Daoy (cell line): ENCODE measurements at places on chromosomes 1 and 21.

DNA sequence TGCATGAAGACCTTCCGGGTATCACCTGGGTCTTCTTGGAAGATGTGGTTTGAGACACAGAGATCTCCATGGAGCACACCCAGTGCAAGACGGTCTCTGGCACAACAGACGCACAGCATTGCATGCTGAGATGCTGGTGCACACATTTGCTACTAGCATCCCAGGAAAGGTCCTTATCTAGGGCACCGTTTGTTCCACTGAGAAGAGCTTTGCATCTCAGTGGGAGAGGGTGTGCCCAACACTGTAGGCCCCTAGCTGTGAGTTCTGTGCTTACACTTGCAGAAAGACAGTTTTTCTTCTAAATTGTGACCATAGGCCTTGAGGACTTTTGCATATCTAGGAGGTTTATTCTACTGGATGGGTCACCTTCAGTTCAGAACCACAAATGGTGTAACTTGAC lies 554.1 kb downstream of the MATN1 start:
- DNase-seq, result no peak

DNA sequence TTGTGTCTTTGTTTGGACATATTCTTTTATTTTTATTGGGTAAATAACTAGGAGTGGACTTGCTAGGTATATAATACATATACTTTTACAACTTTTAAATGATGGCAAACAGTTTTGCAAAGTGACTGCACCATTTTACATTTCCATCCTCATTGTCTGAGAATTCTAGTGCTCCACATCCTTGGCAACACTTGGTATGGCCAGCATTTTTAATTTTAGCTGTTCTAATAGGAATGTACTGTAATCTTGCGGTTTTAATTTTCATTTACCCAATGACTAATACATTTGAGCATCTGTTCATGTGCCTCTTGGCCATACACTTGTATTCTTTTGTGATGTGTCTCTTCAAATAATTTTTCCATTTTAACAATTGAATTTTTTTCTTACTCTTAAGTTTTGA lies 37.0 kb upstream of the ATP6V1G3 start:
- peak; percentile 50 for DNase-seq

DNA sequence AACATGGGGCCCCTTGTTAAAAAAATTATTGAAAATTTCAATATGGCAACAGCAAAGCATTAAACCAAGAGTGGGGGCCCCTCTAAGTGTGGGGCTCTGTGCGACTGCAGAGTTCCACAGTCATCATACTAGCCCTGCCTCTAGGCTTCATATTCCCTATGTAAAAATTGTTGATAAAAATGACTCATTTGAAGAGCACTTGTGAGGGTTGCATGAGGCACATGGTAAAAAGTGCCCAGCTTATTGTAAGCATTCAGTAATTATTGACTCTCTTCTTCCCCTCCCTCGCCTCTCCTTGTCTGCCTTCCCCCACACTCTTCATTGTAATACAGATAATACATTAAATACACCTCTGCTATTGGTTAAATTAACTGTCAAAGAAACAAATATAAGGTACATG lies 86.7 kb upstream of the PTBP2 start:
- DNase-seq, result peak; percentile 37

- DNase-seq, result peak; percentile 79
Observed at GRCh38 chr1:1891349-1892078, 627 bp upstream of the GNB1 start.

- no peak for DNase-seq
Observed at GRCh38 chr1:157941939-157942338, 51.5 kb upstream of the KIRREL1 start.

DNA sequence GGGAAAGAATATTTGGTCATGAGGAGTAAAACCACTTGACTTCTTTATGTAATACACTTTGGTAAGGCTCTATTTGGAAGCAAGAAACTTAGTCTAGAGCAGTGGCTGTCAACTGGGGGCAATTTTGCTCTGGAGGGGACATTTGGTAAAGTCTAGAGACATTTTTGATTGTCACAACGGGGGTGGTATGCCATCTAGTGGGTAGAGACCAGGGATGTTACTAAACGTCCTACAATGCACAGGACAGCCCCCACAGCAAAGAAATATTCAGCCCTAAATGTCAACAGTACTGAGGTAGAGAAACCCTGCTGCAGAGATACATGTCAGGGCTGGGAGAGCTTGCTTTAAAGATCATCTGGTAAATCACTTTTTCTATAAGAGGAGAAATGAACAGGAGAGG lies 13.5 kb downstream of the FUCA1 start:
- DNase-seq, result peak; percentile 7

DNA sequence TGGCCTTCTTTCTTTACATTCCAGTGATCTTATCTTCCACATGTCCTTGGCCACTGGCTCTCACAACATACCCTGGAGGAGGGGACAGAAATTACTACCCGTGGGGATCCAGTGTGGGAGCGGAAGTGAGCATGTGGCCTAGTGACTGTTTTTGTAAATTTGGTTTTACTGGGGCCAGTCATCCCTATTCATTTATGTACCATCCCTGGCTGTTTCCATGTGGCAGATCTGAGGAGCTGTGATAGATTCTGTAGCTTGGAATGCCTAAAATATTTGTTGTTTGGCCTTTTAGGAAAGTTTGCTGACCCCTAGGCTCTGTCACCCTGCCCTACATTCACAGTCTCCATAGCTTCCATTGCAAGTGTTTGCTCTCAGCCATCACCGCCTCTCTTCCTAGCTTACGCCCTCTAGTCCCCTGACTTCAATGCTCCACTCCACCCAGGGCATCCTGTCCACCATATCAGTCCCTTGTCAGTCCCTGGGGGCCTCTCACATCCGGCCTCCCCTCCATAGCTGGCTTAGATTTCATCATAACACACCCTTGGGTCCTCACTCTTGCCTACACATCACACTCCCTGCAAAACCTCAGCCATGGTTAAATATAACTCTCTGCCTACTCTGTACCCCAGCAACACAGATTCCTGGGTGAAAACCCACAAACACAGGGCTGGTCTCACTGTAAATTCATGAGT lies 25.8 kb downstream of the DHCR24 start:
- no peak for DNase-seq

GRCh38 chr1:101154547-101154946 lies 82.3 kb upstream of the S1PR1 start:
- DNase-seq, result no peak

GRCh38 chr21:41169701-41170100 lies 1.7 kb downstream of the BACE2 start:
- DNase-seq, result peak; percentile 40

- DNase-seq, result no peak
Observed at GRCh38 chr1:76770979-76771378, 96.3 kb upstream of the ST6GALNAC5 start.

DNA sequence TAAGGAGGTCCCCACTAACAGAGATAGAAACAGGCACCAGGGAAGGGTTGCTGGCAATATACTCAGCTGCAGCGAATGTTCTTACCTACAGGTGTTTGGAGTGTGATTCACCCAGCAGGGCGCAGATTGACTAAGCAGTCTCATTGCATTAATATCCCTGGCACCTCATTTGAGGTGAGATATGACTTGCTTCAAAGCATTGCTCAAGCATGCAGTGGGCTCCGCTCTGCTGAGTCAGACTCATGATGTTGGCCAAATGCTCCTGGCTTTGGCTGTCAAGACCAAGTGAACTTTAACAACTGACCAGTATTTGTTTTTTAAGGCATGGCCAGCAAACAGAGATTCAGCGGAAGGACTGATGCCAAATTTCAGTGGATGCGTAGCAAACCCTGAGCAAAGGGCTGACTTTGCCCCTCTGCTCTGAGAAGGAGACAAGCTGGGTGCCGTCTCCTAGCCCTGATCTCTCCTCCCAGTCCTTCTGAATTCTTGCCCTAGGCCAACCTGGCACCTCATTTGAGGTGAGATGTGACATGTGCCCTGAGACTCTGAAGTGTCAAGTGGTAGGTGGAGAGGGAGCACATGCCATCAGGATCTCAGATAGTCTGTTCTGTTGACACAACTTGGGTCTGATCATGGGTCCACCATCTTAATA lies 187.1 kb upstream of the COA6 start:
- peak; percentile 86 for DNase-seq

DNA sequence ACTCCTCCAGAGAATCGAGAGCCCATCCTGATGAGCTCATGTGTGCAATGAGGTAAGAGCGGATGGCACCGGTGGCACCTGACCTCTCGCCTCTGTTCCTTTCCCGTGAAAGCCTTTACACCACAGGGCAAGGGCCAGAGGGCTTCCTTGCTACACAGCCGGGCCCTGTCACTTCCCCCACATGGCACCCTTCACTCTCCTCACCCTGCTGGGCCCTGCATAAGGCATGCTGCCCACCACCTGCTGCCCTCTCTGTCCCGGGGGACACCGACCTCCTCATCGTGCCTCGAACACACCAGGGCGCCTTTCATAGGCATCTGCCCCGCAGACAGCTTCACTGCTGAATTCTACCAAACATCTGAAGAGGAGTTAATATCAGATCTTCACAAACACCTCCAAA lies 45.1 kb upstream of the C1orf174 start:
- DNase-seq, result no peak

GRCh38 chr1:160066829-160067745 lies 2.9 kb downstream of the KCNJ10 start:
- no peak for DNase-seq

GRCh38 chr1:154975409-154976059 lies 1.1 kb downstream of the CKS1B start:
- DNase-seq, result peak; percentile 63

DNA sequence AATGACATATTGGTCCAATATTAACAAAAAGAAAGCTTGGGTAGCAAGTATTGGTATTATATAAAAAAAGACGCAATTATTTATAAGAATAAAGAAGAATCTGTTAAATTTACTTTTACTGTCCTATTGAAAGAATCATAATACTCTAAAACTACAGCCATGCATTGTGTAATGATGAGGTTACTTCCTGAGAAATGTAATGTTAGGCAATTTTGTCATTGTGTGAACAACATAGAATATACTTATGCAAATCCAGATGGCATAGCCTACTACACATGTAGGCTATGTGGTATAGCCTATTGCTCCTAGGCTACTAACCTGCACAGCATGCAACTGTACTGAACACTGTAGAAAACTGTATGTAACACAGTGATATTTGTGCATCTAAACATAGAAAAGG lies 121.2 kb upstream of the PTGFR start:
- DNase-seq, result no peak

DNA sequence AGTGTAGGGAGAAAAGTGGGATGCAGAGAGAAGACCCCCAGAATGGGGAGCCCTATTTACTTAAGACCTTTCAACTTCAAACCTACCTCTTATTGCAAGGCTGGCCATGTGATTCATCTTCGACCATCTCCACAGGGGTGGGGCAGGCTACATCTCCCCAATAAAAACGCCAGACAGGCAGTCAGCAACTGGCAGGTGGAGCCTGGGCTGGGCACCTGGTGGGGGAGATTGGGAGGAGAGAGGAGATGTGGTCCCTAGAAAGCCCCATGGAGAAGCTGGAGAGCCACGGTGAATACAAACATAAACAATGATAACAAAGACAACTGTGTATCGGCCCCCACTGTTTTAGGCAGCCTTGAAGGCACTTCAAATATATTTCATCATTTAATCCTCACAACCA lies 336.7 kb upstream of the PROX1 start:
- DNase-seq, result no peak

DNA sequence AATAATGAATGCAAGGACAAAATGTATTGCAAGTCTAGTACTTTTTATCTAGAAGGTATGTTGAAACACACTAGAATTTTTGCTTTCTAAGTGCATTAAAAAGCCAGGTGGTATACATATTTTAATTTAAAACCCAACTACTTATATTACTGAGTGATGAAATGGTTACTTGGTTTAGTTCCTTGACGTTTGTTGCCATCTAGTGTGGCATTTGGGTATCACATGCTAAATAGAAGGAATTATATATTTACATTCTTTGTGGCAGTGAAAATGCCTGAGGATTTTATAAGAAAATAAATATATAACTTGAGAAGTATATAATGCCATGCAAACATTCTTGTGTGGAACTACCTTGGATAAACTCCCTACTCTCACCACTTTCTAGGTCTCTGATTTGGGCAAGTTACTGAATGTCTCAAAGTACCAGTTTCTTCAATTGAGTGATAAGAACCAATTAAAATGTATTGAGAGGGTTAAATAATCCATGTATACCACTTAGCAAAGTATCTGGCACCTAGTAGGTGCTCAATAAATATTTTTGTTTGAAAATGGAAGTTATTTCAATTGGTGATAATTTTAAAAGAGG lies 69.6 kb downstream of the SDCCAG8 start:
- peak; percentile 55 for DNase-seq

GRCh38 chr1:106780806-106781569 lies 275.5 kb upstream of the PRMT6 start:
- no peak for DNase-seq

DNA sequence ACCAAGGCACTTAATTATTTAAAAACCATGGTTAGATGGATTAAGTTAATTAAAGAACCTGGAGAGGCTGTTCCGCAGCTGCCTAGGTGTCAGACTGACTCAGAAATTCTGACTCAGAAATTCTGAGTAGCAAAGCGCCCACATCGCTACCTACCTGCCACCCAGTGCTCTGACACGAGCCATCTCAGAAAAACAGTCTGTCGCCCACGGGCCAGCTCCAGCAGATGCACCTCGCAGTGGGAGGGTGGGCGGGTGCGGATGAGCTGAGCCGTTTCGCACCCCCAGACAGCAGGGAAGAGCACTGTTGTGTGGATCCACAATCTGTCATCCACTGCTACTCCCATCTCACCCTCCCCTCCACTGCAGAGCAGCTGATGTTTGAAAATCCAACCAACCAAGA lies 13.5 kb downstream of the KCNK1 start:
- DNase-seq, result no peak

GRCh38 chr21:26457817-26458216 lies 115.3 kb downstream of the CYYR1 start:
- DNase-seq, result no peak

- DNase-seq, result peak; percentile 95
Observed at GRCh38 chr1:210373628-210373877, 44.9 kb downstream of the HHAT start.

DNA sequence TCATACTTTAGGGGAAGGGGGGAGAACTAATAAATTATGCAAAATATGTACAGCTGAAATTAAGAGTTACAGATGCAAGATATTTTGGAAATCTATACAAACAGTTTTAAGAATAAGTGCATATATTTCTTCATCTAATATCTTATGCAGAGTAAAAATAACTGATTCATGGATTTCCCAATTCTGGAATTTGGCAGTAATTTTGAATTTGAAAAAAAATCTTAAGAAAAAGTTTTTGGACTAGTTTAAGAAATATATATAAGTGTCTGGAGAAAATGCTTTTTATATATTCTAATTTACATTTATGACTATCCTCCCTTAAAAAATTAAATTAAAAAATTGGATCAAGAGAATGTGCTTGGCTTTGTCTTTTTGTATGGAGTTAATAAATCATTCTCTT lies 474.3 kb downstream of the BRINP3 start:
- no peak for DNase-seq

GRCh38 chr1:113058941-113059706 lies 13.9 kb upstream of the LRIG2 start:
- DNase-seq, result peak; percentile 18

DNA sequence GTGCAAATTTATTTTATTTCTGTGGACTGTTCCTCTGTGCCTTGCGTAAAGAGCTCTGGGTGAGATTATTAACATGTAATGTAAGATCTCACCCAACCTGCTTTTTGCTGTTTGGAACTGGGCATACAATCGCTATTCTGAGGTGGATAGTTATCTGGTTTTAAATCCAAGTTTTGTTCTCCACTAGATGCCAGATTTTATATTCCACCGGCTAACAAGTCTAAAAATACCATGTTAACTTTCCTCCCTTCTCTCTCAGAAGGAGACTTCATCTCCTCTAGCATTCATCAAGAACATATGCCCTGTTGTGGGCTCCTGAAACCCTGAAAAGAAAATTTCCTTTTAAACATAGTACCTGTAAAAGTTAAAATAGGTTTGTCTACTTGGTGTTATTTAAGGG lies 56.4 kb downstream of the C1orf21 start:
- DNase-seq, result no peak
